ENCODE measurements at places on chromosomes 6 and 20.

DNA sequence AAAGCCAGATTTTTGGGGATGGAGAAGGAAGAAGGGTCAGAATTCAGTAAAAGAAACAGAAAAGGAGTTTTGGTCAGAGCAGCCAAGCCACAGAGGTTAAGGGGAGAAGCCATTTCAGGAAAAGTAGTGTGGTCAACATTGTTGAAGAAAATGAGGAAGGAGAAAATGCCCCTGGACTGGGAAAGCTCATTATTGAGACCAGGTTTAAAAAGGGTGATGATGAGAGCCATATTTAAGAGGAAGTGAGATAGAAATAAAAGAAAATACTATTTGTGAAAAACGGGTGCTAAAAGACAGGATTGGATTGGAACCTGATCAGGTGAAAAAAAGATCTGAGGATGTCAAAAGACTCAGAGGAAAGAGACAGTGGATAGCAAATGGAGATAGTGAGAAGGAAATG lies 75.8 kb downstream of the CEP162 start:
- no peak for DNase-seq

GRCh38 chr6:155050311-155050710 lies 55.2 kb downstream of the TIAM2 start:
- peak; percentile 42 for DNase-seq

GRCh38 chr6:149900620-149901443 lies 2.9 kb upstream of the RAET1E start:
- DNase-seq: no peak

GRCh38 chr6:134402372-134402984 lies 84.6 kb upstream of the SGK1 start:
- no peak for DNase-seq

GRCh38 chr6:112061605-112062004 lies 7.7 kb downstream of the CCN6 start:
- DNase-seq: no peak

DNA sequence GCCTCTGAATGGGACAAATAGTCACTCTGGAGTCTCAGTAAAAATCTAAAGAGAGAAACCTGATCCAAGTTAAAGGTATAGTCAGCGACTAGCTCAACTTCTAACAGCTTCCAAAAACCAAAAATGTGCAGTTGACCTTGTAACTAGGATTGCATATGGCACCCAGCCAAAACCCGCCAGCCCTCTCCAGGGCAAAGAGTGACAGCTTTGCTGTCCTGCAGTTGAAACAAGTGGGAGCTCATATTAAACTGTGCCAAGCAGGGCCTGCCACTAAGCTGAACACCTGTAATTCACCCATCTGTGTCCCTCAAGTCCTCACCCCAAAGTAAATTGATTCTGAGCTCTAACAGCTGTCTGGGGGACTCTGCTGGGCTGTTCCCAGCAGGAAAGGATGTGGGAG lies 695.3 kb downstream of the MAFB start:
- no peak for DNase-seq

DNA sequence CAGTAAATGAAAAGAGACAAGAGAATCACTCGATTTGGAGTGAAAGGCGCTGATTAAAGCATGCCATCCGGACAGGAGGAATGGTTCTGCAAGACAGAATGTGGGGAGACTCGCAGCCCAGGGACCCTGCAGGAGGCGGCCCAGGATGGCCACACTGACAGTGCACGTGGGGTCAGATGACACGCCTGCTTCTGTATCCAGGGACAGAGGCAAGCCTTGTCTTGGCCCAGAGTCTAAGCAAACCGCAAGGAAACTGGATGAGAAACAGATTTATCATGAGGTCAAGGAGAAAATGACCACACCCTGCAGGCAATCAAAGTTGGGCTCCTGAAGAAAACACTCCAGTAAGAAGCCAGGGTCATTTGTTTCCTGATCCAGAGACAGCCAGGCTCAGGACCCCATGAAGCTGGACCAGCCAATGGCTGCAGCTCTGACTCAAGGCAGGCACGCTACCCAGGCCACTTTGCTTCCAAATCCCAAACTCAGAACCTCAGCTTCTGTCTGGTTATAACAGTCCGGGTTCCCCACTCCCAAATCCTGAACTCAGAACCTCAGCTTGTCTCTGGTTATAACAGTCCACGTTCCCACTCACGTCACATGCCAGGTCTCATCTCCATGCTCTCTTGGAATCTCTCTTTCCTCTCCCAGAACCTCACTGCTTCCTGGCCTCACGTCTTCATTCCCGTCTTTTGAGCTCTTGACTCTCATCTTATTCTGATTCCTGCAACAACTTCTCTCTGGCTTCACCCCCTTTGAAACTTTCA lies 144.9 kb upstream of the THBS2 start:
- DNase-seq: no peak

- no peak for DNase-seq
Observed at GRCh38 chr6:34150766-34151165, 4.9 kb upstream of the GRM4 start.

- peak; percentile 19 for DNase-seq
Observed at GRCh38 chr6:169805242-169805838, 53.9 kb downstream of the ERMARD start.

GRCh38 chr6:140446241-140446640 lies 1071.8 kb upstream of the CITED2 start:
- no peak for DNase-seq

DNA sequence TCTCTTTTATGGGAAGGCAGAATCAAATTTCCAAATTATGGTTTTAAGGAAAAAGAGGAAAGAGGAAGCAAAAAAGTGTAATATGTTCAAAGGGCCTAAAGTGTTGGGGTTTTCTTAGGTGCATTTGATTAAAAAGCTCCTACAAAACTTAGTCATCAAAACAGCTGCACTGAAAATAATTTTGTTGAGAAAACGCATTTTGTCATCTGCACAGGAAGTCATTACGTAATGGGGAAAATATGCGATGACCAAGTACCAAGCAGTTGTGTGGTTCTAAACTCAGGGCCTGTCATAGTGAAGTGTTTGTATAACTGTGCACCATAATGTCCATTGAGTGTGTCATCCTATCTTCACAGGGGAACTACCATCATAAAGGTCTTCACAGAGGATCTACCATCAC lies 15.6 kb downstream of the HAO1 start:
- DNase-seq: no peak

DNA sequence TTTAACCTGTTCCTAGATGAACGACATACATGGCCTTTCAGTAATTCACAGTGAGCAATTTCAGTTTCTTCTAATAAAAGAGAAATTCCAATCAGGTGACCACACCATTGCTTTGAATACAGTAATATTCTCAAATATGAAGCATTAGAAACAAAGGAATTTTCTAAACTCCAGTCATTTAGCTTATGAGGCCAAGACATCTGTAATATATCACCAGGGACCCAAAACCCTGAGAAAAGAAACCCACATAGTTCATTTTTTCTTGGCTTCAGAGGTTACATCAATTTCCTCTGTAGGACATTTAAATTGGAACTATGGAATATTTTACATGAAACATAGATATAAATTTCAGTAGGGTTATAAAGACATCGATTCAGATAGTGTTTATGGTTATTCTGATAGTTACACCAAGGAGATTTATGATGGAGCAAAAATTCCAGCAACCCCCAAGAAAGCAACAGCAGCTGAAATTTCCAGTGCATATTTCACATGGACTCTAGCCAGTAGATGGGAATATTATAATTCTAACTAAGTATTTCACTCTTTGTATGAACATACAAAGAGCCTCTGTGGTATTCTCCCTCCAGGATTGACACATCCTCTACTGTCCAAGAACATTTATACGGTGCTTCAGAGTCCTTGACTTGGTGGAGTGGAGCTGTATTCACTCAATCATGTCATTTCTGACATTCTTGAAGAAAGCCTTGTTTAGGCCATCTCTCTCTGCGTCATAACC lies 82.9 kb downstream of the ADGRG6 start:
- DNase-seq: no peak

- no peak for DNase-seq
Observed at GRCh38 chr6:109304284-109305015, 77.8 kb downstream of the CD164 start.

DNA sequence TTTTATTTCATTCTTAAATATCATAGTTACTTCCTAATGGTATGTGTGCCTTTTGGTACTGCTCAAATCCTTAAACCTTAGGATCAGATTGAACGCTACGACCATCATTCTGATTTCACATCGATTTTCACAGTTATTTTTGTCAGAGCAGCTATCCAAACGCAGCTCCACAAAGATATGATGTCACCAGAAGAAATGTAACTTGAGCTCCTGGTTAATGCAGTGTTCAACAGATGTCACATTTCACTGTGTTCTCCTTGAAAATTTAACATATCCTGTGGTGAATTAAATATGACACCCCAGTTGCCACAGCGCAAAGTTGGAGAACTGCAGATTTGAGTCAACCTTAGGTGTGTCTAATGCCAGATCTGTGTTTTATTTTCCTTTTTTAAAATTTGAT lies 81.4 kb downstream of the CTNNBL1 start:
- no peak for DNase-seq

DNA sequence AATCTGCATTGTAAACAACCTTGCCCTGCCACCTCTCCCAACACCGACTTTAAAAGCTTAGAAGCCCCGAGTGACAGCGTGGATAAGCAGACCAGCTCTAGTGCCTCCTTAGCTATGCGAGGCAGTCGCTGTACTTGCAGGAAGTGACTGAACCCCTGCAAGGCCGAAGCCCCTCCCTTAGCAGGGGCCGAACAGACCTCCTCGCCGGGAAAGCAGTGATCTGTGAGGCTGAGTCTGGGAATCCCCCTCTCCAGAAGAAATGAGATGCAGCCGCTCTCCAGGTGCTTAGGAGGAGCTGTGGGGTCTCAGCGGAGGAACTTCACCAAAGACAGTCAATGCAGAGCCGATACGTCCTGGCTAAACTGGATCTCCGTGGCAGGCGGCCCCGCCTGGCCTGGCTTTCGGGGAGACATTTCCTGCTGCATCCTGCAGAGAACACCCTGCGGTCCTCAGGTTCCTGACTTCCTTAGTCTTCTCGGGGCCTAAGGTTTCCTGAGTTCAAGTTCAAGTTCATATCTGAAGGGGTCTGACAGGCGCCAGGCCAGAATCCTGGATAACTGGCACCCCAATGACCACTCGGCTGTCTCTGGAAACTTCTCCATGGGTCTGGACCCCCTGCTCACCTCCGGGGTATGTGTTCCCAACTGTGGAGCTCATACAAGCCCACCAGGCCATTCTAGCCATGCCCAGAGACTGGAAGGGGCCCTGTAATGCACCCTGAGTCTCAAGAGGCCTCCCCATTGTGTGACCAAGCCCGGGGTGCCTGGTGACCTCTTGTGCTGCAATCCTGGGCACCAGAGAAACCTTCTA lies 20.4 kb upstream of the FRMD1 start:
- no peak for DNase-seq

DNA sequence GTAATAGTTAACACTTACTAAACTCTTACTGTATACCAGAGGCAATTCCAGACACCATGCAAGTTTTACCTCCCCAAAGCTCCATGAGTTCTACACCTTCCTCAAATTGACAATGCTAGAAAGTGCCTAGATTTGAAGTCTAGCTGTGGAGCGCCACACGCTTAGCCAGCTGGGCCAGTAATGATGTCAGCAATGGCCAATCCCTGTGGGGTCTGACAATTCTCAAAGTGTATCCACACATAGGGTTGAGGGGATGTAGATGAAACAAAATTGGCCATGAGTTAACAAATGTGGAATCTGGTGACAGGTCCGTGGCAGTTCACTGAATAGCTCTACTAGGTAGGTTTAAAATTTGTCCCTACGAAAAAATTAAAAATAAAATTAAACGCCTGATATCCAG lies 1.3 kb downstream of the ZNF343 start:
- no peak for DNase-seq

- no peak for DNase-seq
Observed at GRCh38 chr6:33950891-33951889, 147.4 kb upstream of the MLN start.

DNA sequence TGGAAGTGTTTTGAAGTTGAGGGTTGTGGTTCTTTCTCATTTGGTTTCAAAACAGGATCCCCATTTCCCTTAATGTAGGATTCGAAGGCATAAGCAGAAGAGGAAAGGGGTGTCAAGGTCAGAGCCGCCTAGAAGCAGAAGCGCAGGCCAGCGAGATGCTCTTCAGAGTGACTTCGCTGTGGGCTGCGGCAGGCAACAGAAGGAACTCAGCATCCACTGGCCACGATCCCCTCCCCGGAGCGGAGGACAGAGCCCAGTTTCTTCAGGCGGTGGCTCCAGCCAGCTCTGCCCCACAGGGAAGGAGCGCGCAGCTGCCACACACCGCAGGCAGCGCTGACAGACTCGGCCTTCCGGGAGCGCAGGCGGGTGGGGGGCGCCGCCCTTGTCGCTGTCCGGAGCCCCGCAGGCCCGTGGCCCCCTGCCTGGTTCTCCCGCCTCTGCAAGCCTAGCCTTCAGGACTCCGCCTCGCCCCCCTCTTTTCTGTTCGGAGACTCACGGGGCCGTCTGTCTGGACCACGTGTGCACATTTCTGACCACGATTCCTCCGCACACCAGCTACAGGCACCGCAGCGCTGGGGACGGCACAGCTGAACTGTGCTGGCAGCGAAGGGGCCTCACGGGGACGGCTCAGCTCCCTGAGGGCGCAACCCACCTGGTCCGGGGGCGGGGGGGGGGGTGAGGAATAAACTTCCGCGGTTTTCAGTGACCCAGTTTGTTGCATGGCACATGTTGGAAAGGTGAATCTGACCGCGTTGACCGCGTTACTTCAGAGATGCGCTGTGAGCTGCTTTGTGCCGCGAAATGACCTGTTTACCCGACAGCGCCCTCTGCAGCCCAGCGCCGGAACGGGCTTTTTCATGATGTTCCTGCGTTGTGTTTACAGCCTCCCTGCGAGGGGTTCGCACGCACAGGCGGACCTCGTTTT lies 26.1 kb downstream of the TTLL2 start:
- DNase-seq: peak; percentile 82

DNA sequence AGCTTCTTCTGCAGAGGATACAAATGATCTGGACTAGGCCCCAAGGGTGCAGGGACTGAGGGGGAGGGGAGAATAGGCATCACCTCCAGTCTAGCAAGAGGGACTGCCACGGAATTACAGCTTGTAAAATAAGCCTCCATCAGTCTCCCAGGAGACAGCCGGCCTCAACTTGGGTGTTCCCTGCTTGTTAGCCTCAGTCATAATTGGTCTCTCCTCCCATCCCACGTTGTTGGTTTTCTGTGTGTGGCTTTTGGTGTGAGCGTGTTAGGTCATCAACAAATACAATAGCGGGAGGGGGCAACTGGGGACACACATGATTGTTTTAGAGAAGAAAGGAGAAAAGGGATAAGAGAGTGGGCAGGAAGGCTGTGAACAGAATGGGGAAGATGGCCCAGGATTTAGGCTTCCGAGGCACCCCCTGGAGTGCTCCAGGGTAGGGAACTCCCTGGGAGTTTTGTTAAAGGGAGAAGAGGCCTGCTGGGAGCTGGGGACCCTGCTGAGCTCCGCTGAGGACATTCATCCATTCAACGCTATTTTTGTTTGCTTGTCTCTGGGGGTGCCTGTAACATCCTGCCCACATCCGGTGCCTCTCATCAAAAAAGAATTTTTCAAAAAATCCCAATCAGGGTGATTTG lies 9.2 kb downstream of the FOXA2 start:
- DNase-seq: no peak

DNA sequence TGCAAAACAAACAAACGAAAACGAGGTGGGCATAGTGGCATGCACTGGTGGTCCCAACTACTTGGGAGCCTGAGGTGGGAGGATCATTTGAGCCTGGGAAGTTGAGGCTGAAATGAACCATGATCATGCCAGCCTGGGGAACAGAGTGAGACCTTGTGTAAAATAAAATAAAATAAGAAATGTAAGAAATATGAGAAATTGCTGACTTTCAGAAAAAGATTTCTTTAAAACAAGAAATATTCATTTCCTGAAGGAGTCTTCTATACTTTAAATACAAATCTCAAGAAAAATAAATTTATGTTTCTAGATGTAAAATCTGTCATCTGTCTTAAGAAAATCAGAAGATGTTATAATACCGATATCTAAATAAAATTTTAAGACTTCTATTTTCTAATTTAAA lies 96.7 kb upstream of the ENPP5 start:
- no peak for DNase-seq

- DNase-seq: peak; percentile 60
Observed at GRCh38 chr6:158660333-158660754, 10.5 kb downstream of the SYTL3 start.
